Stimulated activated CD8-positive, alpha-beta memory T cell treated with anti-CD3 and anti-CD28 coated beads, Interleukin-12 subunit alpha, Interleukin-12 subunit beta, amount 100 ng/mL, for 4 hours (primary cell): ENCODE measurements at places on chromosomes 6 and 20.

GRCh38 chr6:17091122-17091521 is 10.7 kb upstream of the STMND1 start:
- no peak for DNase-seq

- DNase-seq: no peak
Observed at GRCh38 chr20:17642404-17643269, 39.4 kb downstream of the RRBP1 start.

DNA sequence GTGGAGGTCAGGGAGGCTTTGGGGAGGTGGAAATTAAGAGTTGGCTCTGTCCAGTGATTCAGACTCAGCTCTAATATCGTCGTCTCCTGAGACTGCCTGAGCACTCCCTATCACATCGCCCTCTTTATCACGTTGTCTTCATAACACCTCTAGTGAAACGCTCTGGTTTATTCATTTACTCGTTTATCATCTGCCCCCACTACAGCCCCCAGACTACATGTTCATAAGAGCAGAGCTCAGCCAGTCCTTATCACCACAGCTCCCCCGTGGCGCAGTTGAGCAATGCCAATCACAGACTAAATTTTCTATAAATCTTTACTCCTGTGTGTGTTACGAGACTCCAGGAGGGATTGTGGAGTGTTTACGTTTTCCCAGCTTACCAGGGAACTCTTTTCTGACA is 316.2 kb downstream of the ADGRB3 start:
- no peak for DNase-seq

DNA sequence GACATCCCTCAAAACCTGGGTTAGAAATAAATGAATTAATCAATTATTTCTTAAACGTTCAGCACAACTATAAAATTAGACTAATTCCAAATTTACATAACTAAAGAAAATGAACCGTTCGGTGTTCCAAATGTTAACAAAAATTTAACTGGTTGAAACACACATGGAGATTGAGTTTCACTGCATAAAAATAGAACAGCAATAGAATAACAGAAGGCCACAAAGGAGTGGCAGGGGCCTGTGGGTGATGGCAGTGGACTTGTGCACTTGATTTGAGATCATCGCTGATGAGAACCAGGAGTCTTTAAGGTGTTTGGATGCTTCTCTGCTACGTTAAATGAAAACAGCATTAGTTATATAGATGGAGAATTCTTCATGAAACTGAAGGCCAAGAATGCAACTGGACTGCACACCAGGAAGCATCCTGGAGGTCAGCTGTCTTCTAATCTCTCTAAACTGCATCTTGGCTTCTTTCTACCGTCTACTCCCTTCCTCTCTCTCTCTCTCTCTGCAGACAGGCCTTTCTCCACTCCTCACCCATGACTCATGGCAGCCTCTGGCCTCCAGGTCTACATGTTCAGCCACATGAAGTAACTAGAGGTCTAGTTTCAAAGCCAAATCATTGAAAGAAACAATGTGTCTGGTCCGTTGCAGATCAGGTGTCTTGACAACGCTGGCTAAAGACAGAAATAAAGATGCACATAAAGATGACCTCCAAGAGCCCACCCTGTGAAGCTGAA is 111.3 kb downstream of the SIM1 start:
- no peak for DNase-seq

DNA sequence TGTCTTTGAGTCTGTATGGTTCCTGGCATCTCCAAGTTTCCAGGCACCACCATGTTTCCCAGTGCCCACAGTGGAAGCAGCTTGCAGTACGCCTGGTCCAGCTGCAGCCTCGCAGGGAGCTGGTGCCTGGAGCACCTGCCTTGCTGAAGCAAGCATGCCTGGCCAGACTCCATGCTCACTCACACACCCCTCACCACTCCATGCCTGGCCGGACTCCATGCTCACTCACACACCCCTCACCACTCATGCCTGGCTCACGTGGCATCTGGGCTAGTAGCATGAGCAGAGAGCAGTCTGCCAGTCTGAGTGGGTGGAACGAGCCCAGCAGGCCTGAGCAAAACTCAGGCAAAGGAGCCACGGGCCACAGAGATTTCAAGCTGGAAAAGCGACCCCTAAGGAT is 214.3 kb downstream of the TFAP2C start:
- no peak for DNase-seq

GRCh38 chr6:100283285-100283684 is 181.4 kb downstream of the SIM1 start:
- DNase-seq: no peak

DNA sequence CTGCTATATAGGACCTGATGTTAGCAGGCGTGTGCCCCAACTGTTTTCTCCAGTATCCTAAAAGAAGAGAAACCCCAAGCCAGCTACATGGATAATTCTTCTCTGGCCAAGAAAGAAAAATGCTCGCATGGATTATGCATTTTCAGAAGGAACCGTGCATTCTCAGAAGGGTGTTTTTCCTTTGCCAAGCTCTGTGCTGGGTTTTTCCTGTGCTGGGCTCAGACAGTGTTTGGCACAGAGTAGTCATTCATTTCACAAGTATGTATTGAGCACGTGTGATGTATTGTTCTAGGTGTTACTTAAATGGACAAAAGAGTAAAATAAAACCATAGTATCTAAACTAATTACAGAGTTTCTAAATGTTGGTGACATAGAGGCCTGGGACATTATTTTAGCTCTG is 62.7 kb upstream of the ZNF133 start:
- DNase-seq: no peak

- DNase-seq: no peak
Observed at GRCh38 chr6:81750200-81750599, 2.3 kb downstream of the TENT5A start.
